ENCODE measurements at places on chromosomes 4 and X. TPM values are rescaled to one million over a fixed set of nuclear protein-coding genes. Genes with fewer than 3 reads are reported as not detected.

Gene DDX53
- total RNA-seq: not detected

Gene SPATA18
- total RNA-seq: 9.8 TPM

Gene GSX2
- not detected for total RNA-seq

Gene PPEF2
- not detected for total RNA-seq

Gene UBA6
- total RNA-seq: 73.2 TPM

Gene ZBTB49
- 4.0 TPM for total RNA-seq

Gene HAND2
- 1.6 TPM for total RNA-seq

Gene RTL9
- not detected for total RNA-seq

Gene PDE6B
- 1.2 TPM for total RNA-seq

Gene UGT2B15
- 69.8 TPM for total RNA-seq

Gene PKD2
- 9.2 TPM for total RNA-seq

Gene MAGEA12
- total RNA-seq: 0.20 TPM

Gene YTHDC1
- total RNA-seq: 67.6 TPM

Gene WNK3
- 0.12 TPM for total RNA-seq

Gene C4orf50
- not detected for total RNA-seq

Gene HSD17B11
- 219 TPM for total RNA-seq

Gene MAGEA2B
- 0.62 TPM for total RNA-seq

Gene MAGEA9
- not detected for total RNA-seq

Gene CFP
- total RNA-seq: 1.1 TPM

Gene FAM9C
- not detected for total RNA-seq

Gene BEX2
- 6.6 TPM for total RNA-seq

Gene DRP2
- 1.1 TPM for total RNA-seq

Gene CFI
- total RNA-seq: 1.6 TPM

Gene SAT1
- 608 TPM for total RNA-seq

Gene CXCL8
- total RNA-seq: 0.89 TPM

Gene TEX13B
- not detected for total RNA-seq

Gene CXCL11
- not detected for total RNA-seq

Gene NUP62CL
- 3.7 TPM for total RNA-seq

Gene MAGEA8
- not detected for total RNA-seq

Gene SLITRK2
- 0.02 TPM for total RNA-seq

Gene PGRMC2
- 116 TPM for total RNA-seq

Gene TEX13A
- not detected for total RNA-seq

Gene DOCK11
- 3.3 TPM for total RNA-seq

Gene MAMLD1
- total RNA-seq: 0.93 TPM

Gene F11
- 0.48 TPM for total RNA-seq

Gene PRRG1
- 15.0 TPM for total RNA-seq

Gene HS3ST1
- 7.6 TPM for total RNA-seq

Gene FGF5
- total RNA-seq: 1.5 TPM

Gene LANCL3
- 1.9 TPM for total RNA-seq

Gene FAM241A
- total RNA-seq: 1.9 TPM

Gene ADH6
- total RNA-seq: 24.5 TPM

Gene DMP1
- total RNA-seq: not detected

Gene FMR1NB
- not detected for total RNA-seq

Gene AKAP17A
- total RNA-seq: 44.6 TPM

Gene BTK
- total RNA-seq: 1.9 TPM

Gene VEGFC
- 1.1 TPM for total RNA-seq

Gene GRIA3
- 0.17 TPM for total RNA-seq

Gene CENPI
- total RNA-seq: 16.1 TPM

Gene GPRASP2
- total RNA-seq: 4.6 TPM

Gene ABCD1
- total RNA-seq: 12.7 TPM

Gene CLGN
- total RNA-seq: 0.25 TPM

Gene ARMCX1
- 8.7 TPM for total RNA-seq
